ENCODE measurements at places on chromosomes 2 and 18. TPM values are rescaled to one million over a fixed set of nuclear protein-coding genes. Genes with fewer than 3 reads are reported as not detected.

SCYGR4 gene
- not detected for total RNA-seq

ALK gene
- not detected for total RNA-seq

UGT1A7 gene
- total RNA-seq, result not detected

KIF3C gene
- 3.1 TPM for total RNA-seq

Measured in left ventricle myocardium superior (tissue), 1 donor.